Immature natural killer cell (primary cell): ENCODE measurements at places on chromosomes 3 and 15. TPM values are rescaled to one million over a fixed set of nuclear protein-coding genes. Genes with fewer than 3 reads are reported as not detected.

DNA sequence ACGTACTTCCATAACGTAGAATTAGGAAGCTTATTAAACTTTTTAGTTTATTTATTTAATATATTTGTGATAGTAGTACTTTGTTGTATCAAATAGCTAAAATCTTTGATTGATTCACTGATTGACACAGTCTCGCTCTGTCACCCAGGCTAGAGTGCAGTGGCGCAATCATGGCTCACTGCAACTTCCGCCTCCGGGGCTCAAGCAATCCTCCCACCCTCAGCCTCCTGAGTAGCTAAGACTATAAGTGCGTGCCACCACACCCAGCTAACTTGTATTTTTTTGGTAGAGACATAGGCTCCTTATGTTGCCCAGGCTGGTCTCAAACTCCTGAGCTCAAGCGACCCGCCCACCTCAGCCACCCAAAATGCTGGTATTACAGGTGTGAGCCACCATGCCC lies 5.7 kb downstream of the APH1B start:
- no peak overlapping the region for H3K4me3 ChIP-seq
- H3K36me3 ChIP-seq, result peaks cover 21% of the 10 kb centered on the region
- H3K27ac ChIP-seq, result no peak overlapping the region
- peaks cover 3% of the 10 kb centered on the region for H3K27me3 ChIP-seq

DNA sequence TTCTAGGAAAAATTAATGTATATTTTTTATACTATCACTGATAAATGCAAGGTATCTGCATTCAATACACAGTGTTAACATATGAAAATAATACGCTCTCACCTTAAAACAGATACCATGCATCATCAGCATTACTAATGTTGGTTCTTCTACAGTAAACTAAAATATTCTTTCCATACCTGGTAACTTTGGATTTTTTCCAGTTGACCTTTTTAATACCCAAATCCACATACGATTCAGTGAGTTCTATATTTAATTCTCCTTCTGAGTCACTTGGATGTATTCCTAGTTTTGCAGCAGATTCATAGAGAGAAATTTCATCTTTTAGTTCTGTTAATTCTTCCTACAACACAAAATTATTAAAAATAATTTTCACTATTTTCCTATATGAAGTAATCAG lies 29.9 kb downstream of the CEP152 start:
- H3K27ac ChIP-seq, result no peak overlapping the region
- no peaks in the 10 kb centered on the region for H3K27me3 ChIP-seq
- H3K4me3 ChIP-seq, result no peak overlapping the region
- peaks cover 39% of the 10 kb centered on the region for H3K36me3 ChIP-seq

GRCh38 chr15:60344987-60345386 lies 52.8 kb downstream of the ANXA2 start:
- DNase-seq, result no peak
- no peak overlapping the region for H3K27ac ChIP-seq
- peaks cover 3% of the 10 kb centered on the region for H3K27me3 ChIP-seq
- H3K4me1 ChIP-seq, result no peaks in the 10 kb centered on the region

DNA sequence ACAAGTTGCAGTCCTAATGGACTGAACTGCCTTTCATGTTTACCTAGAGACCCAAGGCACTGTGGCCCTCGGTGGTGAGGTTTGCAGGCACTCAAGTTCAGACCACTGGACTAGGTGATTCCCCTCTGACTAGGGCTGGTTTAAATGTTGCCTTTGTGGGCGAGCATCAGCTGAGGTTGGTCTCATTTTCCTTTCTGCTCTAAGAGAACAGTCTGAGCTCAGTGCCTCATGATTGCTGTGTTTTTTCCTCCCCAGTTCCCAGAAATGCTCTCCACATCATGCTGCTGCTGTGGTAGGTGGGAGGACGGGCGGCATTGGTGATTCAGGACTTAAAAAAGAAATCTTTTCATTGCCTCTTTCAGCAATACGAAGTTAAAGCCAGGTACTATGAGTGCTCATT lies 237.2 kb downstream of the MBNL1 start:
- no peaks in the 10 kb centered on the region for H3K27me3 ChIP-seq
- H3K27ac ChIP-seq, result no peak overlapping the region
- H3K4me3 ChIP-seq, result no peak overlapping the region
- peaks cover 23% of the 10 kb centered on the region for H3K36me3 ChIP-seq
- no peaks in the 10 kb centered on the region for H3K4me1 ChIP-seq
- no peak for DNase-seq

DNA sequence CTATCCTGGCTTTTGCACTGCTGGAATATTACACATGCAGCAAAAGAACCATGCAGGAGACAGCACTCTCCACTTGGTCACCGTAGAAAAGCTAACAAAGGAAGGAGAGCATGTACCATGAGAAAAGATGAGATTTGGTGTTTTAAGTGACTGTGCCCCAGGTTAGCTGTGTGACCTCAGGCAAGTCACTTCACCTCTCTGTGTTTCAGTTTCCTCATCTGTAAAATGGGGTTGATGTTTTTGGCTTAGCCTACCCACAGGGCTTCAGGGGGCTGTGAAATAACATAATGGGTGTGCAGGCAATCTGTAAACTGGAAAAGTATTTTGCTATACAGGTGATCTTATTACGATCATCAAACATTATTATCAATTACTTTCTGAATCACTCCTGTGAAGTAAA lies 69.3 kb upstream of the SLC6A11 start:
- H3K4me1 ChIP-seq, result no peaks in the 10 kb centered on the region
- no peak for DNase-seq
- no peak overlapping the region for H3K4me3 ChIP-seq
- no peaks in the 10 kb centered on the region for H3K36me3 ChIP-seq

DNA sequence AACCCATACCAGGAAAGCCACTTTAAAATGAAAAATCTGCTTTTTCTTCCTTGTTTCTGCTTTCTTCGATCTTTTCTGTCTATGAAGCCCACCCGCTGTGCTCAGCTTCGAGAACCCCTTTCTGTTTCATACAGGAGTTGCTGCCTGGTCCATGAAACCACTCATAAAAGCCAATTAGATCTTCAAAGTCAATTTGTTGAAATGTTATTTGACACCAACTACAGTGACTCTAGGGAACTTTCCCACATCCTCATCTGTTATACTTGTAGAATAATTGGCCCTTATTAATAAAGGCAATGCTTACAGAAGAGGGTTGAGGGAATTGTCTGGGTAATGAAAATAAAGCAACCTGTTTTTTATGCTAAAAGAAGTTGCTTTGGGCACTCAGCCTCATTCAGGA lies 523.6 kb downstream of the OCA2 start:
- DNase-seq, result no peak
- no peak overlapping the region for H3K4me3 ChIP-seq
- H3K4me1 ChIP-seq, result no peaks in the 10 kb centered on the region
- H3K36me3 ChIP-seq, result no peaks in the 10 kb centered on the region

DNA sequence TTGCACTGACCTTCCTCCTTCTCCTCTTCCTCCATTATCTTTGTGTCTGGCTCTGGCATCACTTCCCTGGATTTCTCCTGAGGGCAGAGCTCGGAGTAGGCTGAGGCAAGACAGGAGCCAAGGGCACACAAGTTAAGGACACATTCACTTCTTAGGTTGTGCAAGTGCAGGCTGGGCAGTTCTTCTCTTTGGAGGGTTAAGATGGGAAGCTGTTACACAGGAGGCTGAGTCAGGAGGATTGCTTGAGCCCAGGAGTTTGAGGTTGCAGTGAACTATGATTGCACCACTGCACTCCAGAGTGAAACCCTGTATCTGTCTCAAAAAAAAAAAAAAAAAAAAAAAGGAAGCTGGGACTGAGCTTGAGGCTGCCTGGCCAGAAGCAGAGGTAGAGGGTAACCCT lies 176.2 kb upstream of the ANKRD28 start:
- no peak for DNase-seq
- H3K27ac ChIP-seq, result no peak overlapping the region
- H3K27me3 ChIP-seq, result peaks cover 2% of the 10 kb centered on the region
- no peaks in the 10 kb centered on the region for H3K4me1 ChIP-seq
- no peaks in the 10 kb centered on the region for H3K36me3 ChIP-seq
- H3K4me3 ChIP-seq, result no peak overlapping the region

GRCh38 chr3:167843481-167843880 lies 108.0 kb downstream of the SERPINI1 start:
- peaks cover 5% of the 10 kb centered on the region for H3K27me3 ChIP-seq
- no peaks in the 10 kb centered on the region for H3K36me3 ChIP-seq
- no peak overlapping the region for H3K4me3 ChIP-seq
- H3K27ac ChIP-seq, result no peak overlapping the region
- H3K4me1 ChIP-seq, result no peaks in the 10 kb centered on the region

DNA sequence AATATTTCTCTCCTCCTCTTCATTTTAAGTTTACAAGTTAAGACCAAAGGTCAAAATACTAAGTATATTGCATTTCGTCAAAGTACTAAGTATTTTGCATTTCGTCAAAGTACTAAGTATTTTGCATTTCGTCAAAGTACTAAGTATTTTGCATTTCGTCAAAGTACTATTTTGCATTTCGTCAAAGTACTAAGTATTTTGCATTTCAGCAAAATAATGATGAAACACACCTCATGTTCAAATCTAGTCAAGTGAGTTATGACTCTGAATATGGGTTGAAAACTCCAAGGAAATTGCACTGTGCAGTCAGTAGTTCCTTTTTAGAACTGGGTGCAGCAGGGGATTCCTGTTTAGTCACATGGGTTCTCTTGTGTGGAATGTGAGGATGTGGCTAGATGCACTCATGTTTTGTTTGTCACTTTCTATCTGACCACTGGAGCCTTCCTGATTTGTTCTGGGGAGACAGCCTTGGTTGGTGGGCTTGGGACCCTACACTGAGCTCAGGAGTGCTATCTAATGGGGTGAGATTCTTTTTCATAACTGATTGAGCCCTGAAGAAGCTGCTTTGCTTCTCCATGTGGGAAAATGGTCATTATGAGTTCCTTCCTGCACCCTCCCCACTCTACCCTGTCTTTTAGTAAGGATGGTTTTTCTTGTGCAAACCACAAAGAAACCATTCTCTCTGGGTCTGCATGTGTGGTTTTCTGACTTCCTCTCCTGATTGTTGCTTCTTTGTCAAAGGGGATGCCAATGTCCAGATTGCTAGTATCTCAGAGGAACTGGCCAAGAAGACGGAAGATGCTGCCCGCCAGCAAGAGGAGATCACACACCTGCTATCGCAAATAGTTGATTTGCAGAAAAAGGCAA lies 73.4 kb downstream of the CCK start:
- peaks cover 24% of the 10 kb centered on the region for H3K4me1 ChIP-seq
- peak overlapping the region; percentile 12 for H3K4me3 ChIP-seq
- H3K27ac ChIP-seq, result peak overlapping the region; percentile 67
- DNase-seq, result peak; percentile 18
- H3K36me3 ChIP-seq, result peaks cover 22% of the 10 kb centered on the region

DNA sequence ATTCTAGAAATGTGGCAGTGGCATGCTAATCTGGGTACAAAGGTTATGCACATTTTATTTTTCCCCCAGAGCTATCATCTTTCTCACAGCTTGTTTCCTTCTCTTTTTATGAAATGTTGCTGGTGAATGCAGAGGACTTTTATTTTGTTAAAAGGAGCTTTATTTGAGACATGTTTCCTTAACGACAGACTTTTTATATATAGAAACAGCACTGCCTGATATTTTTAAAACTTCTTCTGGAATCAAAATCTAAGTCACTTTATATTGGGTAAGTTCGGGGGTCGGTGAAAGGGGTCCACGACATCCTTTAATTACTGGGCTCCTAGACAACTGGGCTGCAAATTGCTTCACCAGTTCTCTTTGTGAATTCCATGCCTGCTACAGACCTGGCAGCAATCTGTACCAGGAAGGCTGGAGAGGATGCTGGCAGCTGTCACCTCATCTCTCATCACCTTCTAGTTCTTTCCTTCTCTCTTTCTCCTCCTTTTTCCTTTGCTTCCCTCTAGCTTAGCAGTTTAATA lies 464.7 kb downstream of the PDCD6IP start:
- H3K4me1 ChIP-seq, result no peaks in the 10 kb centered on the region
- peaks cover 4% of the 10 kb centered on the region for H3K27me3 ChIP-seq
- DNase-seq, result no peak
- no peak overlapping the region for H3K27ac ChIP-seq
- H3K4me3 ChIP-seq, result no peak overlapping the region

GRCh38 chr3:5754602-5755001 lies 567.1 kb downstream of the EDEM1 start:
- H3K4me3 ChIP-seq, result peak overlapping the region; percentile 8
- peaks cover 26% of the 10 kb centered on the region for H3K4me1 ChIP-seq
- peak; percentile 21 for DNase-seq

DNA sequence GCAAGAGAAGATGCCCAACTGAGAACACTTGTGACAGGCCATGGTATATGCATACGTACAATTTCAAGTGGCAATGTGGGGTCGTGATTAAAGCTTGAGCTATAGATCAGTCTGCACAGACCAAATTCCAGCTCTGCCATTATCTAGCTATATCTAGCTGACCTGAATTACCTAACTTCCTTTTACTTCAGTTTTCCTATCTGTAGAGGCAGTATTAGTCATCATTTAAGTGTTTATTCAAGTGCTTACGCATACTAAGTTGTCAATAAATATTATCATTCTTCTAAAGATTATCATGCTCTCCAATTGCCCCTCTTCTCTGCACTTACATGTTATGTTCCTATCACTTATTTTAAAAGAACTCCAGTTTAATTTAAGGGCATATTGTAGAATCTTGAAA lies 87.9 kb downstream of the ARPP21 start:
- H3K27ac ChIP-seq, result no peak overlapping the region
- no peak for DNase-seq
- H3K4me1 ChIP-seq, result no peaks in the 10 kb centered on the region
- H3K36me3 ChIP-seq, result no peaks in the 10 kb centered on the region

GRCh38 chr3:171984883-171985282 lies 54.5 kb upstream of the FNDC3B start:
- no peaks in the 10 kb centered on the region for H3K27me3 ChIP-seq
- no peak overlapping the region for H3K27ac ChIP-seq
- no peak overlapping the region for H3K4me3 ChIP-seq
- H3K4me1 ChIP-seq, result peaks cover 40% of the 10 kb centered on the region
- no peak for DNase-seq

DNA sequence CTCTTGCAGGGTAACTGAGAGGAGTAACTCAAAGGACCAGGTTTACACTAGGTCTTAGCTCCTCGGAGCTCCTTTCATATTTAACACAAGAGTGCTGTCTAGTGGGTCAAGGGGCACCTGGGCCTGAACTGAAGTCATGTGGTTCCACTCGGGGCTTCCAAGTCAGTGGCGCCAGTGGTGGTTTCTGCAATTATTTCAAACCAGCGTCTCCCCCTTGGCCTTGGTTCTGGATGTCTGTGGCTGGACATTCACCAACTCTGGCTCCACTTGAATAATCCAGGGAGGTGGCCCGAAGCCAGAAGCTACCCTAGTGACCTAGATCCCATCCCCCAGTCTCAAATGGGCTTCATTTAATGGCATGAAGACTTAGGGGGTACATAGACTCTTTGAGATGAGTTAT lies 144.3 kb upstream of the ADAMTS9 start:
- no peak overlapping the region for H3K27ac ChIP-seq
- no peaks in the 10 kb centered on the region for H3K36me3 ChIP-seq
- H3K27me3 ChIP-seq, result peaks cover 2% of the 10 kb centered on the region
- H3K4me3 ChIP-seq, result no peak overlapping the region
- H3K4me1 ChIP-seq, result no peaks in the 10 kb centered on the region

GRCh38 chr3:69803681-69804270 lies 64.5 kb downstream of the MITF start:
- DNase-seq, result no peak
- H3K4me3 ChIP-seq, result no peak overlapping the region
- no peak overlapping the region for H3K27ac ChIP-seq
- no peaks in the 10 kb centered on the region for H3K4me1 ChIP-seq

CYP1A1 gene
- not detected for polyA plus RNA-seq

PLSCR5 gene
- polyA plus RNA-seq, result not detected

APBA2 gene
- 25.4 TPM for polyA plus RNA-seq

GATA2 gene
- 0.35 TPM for polyA plus RNA-seq

PPM1L gene
- polyA plus RNA-seq, result 20.5 TPM

PAK6 gene
- polyA plus RNA-seq, result 8.3 TPM

A4GNT gene
- polyA plus RNA-seq, result not detected

GUCA1C gene
- polyA plus RNA-seq, result not detected

PTPRG gene
- polyA plus RNA-seq, result 0.13 TPM
